ENCODE measurements at places on chromosomes 16 and 17.

- DNase-seq = no peak
These were observed 15.5 kb downstream of the CX3CL1 start for GRCh38 chr16:57387598-57388354.

DNA sequence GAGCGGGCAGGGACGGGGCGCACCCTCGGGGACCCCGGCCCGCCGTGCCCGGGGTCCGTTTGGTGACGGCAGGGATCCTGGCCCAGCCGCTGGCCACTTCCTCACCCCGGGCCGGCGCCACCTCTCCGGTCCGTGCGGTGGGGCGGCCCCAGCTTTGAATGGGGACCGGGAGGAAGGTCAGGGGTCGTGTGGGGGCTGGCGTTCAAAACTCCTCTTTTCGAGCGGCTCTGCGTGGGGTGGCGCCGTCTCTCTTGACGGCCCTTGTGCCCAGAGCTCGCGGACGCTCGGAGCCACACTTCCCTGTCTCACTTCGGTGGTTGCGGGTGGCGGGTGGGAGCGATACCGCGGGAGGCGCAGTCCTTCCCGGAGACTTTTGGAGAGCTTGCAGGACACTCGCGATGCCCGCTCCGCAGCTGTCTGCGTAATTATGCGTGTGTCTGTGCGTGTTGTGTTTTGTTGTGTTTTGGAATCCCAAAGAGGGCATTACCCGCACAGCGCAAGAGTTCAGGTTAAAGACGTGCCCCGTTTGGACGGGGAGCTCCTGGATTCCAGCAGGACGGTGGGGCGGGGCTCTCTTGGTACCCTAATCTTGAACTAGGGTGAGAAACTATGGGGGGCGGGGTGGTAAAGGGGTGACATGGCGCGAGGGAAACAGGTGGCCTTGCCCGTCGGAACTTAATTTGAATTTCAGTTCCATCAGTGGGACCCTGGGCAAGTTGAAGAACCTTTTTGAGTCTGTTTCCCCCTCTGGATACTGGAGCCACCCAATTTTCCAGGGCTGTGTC lies 637 bp downstream of the PLCG2 start:
- peak; percentile 40 for DNase-seq

- no peak for DNase-seq
These were observed 14.9 kb downstream of the TFAP4 start for GRCh38 chr16:4257646-4258556.

DNA sequence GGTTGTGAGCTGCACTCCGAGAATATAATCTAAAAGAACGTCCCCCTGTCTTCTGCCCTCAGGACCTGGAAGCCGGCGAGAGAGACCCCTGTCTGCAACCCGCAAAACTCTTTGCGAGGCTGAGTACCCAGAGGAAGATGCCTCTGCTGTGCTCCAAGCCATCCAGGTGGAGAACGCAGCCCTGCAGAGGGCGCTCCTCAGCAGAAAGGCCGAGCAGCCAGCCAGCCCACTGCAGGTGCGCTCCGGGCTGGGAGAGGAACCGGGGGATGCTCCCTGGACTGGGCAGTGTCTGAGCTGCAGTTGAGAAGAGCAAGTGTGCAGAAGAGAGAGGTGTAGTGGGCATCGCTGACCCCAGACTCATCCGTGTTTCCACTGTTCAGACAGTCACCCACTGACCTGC lies 148.3 kb downstream of the KATNIP start:
- peak; percentile 31 for DNase-seq

GRCh38 chr17:17073581-17074403 lies 31.5 kb downstream of the MPRIP start:
- DNase-seq = no peak

- no peak for DNase-seq
These were observed 30.5 kb downstream of the NSMCE1 start for GRCh38 chr16:27238016-27238587.

DNA sequence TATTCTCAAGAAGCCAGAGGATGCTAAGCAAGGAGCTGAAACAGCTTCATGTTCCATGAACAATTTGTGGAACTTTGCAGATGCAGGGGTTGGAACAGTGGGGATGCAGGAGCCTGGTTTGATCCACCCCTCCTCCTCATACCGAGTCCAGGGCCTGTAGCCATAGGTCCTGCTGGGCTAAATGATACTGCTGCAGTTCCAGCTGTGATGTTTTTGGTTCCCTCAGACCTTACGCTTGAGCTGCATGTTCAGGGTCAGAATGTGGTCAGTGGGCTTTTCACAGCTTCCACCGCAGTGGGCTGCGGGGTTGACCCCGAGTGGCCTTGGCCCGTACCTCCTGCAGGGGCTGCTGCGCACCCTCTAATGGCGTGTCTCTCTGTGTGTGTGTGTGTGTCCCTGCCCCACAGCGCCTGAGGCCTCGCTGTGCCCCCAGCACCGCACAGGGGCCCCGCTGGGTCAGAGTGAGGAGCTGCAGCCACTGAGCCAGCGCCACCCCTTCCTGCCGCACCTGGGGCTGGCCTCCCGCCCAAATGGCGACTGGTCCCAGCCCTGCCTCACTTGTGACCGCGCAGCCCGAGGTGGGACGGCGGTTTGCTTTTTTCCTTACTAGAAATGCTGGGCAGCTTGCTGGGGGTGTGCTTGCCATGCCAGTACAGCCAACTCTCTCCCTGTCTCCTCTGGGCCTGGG lies 48.2 kb downstream of the EPN2 start:
- no peak for DNase-seq

DNA sequence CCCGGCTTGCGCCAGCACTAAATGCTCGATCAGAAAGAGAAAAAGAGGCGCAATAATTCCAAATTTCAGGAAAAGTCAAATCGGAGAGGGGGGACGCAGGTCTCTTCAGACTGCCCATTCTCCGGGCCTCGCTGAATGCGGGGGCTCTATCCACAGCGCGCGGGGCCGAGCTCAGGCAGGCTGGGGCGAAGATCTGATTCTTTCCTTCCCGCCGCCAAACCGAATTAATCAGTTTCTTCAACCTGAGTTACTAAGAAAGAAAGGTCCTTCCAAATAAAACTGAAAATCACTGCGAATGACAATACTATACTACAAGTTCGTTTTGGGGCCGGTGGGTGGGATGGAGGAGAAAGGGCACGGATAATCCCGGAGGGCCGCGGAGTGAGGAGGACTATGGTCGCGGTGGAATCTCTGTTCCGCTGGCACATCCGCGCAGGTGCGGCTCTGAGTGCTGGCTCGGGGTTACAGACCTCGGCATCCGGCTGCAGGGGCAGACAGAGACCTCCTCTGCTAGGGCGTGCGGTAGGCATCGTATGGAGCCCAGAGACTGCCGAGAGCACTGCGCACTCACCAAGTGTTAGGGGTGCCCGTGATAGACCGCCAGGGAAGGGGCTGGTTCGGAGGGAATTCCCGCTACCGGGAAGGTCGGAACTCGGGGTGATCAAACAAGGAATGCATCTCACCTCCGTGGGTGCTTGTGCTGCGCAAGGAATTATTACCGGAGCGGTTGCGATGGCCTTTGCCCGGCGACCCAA lies 4.0 kb upstream of the DLX4 start:
- DNase-seq = no peak

DNA sequence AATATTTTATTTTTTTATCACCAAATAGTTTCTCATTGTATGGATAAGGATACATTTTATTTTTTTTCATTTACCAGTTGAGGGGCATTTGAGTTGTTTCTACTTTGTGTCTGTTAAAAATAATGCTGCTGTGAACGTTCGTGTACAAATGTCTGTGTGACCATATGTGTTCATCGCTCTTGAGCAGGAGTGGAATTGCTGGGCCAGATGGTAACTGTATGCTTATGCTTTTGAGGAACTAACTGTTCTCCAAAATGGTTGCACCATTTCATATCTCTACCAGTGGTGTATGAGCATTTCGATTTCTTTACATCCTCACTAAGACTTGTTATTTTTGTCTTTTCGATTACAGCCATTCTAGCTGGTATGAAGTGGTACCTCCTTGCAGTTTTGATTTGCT lies 212.5 kb upstream of the N4BP1 start:
- DNase-seq = no peak

DNA sequence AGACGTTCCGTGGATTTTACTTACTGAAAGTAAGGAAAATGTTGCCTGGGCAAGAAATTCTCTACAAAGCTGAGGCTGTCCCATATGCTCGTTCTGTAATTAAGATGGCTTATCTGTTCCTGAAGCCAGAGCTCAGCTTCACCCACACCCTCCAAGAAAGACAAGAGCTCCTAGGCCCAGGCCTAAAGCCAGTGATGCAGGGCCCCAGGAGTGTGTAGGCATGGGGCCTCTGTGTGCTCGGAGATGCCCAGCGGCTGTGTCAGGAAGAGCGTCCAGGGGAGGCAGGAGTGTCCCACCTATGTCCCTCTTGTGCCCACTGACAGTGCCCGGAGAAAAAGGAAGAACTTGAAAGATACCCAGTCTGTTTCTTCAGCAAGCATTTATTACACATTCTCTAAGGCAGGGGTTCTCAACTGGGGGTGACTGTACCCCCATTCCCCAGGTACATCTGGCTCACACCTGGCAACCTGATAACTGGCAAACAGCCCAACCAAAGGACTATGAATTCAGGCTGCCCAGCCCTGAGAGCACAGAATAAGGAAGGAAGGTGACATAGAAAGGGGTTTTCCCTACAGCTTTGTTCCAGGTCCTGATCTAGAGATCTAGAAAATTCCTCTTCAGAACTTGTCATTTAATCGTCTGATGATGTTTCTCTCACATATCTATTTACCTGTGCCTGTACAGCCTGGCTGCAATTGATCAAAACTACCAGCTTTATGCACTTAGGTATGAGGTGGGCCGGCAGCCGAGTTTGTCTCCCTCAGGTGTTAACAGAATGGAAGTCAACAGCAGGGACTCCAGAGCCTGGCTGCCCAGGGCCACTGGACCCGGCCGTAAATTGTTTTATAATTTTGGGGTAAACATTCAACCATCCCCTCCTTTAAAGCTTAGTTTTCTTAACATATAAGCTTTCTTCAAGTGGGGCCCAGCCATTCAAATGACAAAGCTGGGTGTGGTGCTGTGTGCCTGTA lies 12.0 kb downstream of the SNN start:
- no peak for DNase-seq

DNA sequence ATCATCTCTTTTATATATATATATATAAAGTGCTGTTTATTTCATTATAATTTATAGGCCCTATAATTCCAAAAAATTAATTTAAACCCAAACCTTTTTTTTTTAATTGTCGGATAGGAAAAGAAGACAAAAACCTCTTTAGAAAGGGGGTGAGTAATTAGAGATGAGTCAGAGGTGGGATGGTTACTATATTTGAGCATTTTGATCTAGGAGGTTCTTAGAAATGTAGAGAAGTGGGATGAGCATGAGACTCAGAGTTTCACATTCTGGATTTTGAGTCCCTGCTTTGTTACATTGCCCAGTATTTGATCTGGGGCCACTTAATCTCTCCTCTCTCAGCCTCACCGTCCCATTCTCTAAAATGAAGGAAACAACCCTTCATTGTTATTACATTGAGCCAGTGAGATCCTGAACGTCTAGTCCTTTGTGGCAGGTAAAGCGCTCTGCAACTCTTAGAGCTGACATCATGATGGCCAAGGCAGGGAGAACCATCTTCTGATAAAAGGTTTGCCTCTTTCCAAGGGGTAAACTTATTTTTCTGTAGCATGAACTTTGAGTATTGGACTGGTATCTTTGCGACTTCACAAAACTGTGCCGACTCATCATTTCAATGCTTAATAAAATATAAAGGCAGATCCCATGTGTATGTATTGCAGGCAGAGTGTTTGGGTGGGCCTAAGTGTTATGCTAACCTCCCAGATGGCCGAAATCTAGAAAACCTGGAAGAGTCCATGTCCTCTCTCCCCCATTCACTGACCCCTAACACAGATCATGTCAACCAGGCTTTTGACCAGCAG lies 21.3 kb downstream of the HS3ST3B1 start:
- no peak for DNase-seq

- DNase-seq = no peak
These were observed 18.3 kb downstream of the POLR3K start for GRCh38 chr16:35011-35677.

- no peak for DNase-seq
These were observed 27.6 kb downstream of the HELZ start for GRCh38 chr17:67217446-67217845.

DNA sequence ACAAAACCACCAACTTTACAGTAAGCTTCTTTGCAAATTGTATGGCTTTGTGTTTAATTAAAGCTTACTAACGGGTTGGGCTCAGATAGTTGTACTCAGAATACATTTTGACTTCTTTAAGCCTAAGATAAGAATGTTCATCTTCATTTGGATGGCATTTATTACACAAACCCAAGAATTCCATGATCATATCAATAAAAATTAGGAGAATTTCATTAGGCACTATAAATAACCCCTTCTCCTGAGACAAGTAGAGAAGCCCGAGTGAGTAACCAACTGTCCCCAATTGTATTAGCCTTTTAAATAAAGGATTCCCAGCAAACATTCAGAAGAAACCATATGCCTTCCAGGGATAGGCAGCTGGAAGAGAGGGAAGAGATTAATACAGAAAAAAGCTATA lies 504.7 kb downstream of the KCNJ2 start:
- no peak for DNase-seq

GRCh38 chr16:28596115-28596630 lies 677 bp downstream of the SULT1A2 start:
- DNase-seq = no peak

GRCh38 chr16:3479654-3480216 lies 15.6 kb downstream of the C16orf90 start:
- DNase-seq = no peak

DNA sequence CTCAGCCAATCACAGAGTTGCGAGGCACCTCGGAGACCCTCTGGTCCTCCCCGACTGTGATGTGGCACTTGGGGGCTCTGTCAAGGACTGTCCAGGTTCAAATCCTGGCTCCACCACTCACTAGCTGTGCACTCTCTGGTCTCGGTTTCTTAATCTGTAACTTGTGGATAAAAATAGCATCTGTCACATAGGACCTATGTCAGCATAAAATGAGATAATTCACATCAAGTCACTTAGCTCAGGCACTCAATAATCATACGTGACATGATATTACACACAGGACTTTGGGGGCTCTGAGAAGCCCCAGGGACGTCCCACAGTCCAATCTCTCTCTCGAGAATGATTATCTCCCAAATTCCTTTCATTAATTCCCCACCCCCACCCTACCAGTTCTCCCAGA lies 166.4 kb downstream of the COPRS start:
- no peak for DNase-seq

DNA sequence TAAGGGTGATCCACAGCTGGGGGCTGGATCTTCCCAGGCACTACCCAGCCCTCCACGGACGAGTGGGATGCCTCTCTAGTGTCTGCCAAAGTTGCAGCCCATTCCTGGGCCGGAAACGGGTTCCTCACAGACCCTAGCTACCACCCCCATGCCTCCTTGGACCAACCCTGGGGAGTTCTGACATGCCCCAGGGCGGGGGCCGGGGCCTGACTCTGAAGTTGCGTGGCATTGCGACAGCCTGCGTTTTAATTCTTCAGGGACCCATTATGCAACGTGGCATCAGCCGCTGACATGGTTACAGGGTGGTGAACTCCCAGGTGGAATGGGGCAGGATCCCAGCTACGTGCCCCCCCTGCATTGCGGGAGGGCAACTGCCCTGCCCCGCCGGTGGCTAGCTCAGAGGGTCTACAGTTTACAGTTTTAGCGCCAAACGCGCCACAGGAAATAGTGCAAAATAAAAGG lies 2.7 kb downstream of the CBX4 start:
- no peak for DNase-seq
